Activated CD4-positive, alpha-beta T cell treated with anti-CD3 and anti-CD28 coated beads, Interleukin-2, amount 10 ng/mL, durations not matched to agents 7 days and 5 days (primary cell): ENCODE measurements at places on chromosomes 13 and 19. TPM values are rescaled to one million over a fixed set of nuclear protein-coding genes. Genes with fewer than 3 reads are reported as not detected.

The RUBCNL gene
- total RNA-seq = not detected

The C19orf18 gene
- total RNA-seq = 0.82 TPM

The CYP2B6 gene
- total RNA-seq = not detected

The CEACAM19 gene
- not detected for total RNA-seq

The APOC4 gene
- total RNA-seq = not detected

The SIGLECL1 gene
- total RNA-seq = not detected

The OR7A5 gene
- not detected for total RNA-seq

The DMAC2 gene
- total RNA-seq = 54.1 TPM

The SIGLEC14 gene
- total RNA-seq = not detected

The LRRC63 gene
- 1.0 TPM for total RNA-seq

The ZNF837 gene
- total RNA-seq = 2.3 TPM

DNA sequence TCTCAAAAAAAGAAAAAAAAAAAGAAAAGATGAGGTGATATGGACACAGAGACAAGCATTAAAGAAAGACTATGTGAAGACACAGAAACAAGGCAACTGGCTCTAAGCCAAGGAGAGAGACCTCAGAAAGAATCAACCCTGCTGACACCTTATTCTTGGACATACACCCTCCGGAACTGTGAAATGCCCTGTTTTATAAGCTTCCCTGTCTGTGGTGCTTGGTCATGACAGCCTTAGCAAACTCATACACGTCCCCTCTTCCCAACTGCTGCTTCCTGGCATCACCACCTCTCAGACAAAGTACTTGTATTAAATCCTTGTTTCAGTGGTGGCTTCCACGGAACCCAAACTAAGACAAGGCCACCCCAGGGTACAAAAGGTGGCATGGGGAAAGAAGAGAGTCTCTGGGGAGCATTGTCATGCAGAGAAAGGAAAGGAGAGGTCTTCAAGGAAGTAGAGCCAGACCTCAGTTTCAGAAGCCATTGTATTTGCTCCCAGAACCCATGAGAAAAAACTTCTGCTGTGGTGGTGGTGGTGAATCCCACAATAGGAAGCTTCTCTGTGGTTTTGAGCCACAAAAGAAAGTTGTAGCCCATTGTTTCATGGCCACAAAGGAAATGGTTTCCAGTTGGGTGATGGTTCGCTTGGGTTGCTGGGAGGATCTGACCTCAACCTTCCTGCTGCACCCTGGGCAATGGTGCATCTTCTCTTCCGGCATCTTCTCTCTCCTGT is 16.3 kb upstream of the TSPAN16 start:
- DNase-seq = peak; percentile 84
- no peaks in the 10 kb centered on the region for H3K36me3 ChIP-seq
- H3K4me1 ChIP-seq = peaks cover 14% of the 10 kb centered on the region
- H3K27ac ChIP-seq = peak overlapping the region; percentile 43

DNA sequence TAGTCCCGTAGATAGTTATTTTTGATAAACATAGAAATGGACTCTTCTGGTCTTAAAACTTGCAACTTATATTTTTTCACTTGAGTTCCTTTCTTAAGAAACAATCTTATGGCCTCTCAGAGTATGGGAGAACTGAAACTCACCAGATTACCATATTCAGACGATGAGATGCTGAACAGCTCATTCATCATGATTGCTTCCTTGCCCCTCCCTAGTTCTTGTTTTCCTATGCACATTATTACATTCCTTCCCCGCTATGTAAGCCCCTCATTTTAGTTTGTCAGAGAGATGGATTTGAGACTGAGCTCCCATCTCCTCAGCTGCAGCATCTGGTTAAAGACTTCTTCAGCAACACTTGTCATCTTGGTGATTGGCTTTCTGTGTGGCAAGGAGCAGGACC is 158.5 kb downstream of the SLITRK6 start:
- no peaks in the 10 kb centered on the region for H3K4me1 ChIP-seq
- no peak overlapping the region for H3K27ac ChIP-seq
- no peak for DNase-seq

DNA sequence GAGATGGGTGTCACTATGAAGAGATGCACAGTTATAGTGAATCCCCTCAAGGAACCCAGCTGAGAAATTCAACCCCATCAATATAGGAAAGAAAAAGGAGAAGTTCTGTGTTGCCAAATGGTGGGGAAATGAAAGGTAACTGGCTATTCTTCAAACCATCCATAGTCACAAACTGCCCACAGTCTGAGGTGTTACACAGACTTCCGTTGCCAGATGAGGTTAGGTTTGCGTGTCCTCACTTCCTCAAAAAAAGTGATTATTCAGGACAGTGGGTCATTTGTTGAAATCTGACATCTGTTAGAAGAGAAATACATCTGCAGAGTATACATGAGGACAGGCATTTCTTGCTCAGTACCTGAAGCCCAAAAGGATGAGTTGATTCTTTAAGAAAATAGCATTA is 9.0 kb downstream of the SIGLEC5 start:
- DNase-seq = no peak
- no peak overlapping the region for H3K4me3 ChIP-seq
- peaks cover 5% of the 10 kb centered on the region for H3K4me1 ChIP-seq
- no peaks in the 10 kb centered on the region for H3K36me3 ChIP-seq

- peaks cover 6% of the 10 kb centered on the region for H3K27me3 ChIP-seq
- H3K4me1 ChIP-seq = no peaks in the 10 kb centered on the region
- no peak overlapping the region for H3K27ac ChIP-seq
Measured at GRCh38 chr13:43838909-43839308, 40.6 kb downstream of the CCDC122 start.

DNA sequence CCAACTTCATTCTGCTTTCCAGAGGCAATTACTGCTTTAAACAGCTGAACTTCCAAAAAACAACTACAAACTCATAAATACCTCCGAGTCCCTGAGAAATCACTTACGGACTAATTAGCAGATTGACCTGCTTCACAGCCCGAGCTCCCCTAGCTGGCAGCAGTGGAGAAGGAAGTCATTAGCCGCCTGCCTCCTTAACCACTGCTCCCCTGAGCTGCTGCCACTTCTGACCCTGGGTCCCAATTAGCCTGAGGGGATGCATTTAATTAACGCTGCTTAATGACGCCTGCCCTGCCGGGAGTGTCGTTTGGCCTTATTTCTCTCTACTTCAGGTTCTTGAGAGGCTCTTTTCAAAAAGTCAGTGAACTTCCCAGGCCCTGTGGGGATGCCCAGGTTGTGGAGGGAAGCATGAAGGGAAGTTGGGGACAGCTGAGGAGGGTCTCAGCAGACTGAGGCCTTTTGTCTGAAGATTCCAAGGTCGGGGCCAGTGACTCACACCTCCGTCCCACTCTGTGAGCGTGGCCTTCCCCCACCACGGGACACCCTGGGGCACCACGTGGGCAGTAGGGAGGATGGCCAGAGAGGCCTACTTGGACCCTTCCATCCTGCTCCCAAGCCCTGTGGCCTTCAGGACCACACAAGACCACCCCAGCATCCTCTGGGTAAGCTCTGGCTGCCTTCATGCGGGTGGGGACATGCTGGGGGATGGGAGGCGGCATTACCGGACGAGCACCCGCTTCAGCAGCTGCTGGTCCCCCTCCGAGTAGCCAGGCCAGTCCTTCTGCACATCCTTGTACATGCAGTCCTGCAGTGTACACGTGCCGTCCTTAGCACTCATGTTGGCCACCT is 19.8 kb upstream of the ISYNA1 start:
- no peak for DNase-seq
- H3K36me3 ChIP-seq = peaks cover 10% of the 10 kb centered on the region
- no peaks in the 10 kb centered on the region for H3K27me3 ChIP-seq
- H3K4me3 ChIP-seq = no peak overlapping the region
- peaks cover 4% of the 10 kb centered on the region for H3K4me1 ChIP-seq

- no peak overlapping the region for H3K27ac ChIP-seq
- DNase-seq = no peak
- H3K27me3 ChIP-seq = no peaks in the 10 kb centered on the region
- H3K4me1 ChIP-seq = no peaks in the 10 kb centered on the region
Measured at GRCh38 chr13:62747629-62748028, 1332.0 kb upstream of the PCDH20 start.

- DNase-seq = no peak
- H3K36me3 ChIP-seq = no peaks in the 10 kb centered on the region
- H3K27ac ChIP-seq = no peak overlapping the region
Measured at GRCh38 chr19:33487901-33488800, 33.4 kb downstream of the PEPD start.

DNA sequence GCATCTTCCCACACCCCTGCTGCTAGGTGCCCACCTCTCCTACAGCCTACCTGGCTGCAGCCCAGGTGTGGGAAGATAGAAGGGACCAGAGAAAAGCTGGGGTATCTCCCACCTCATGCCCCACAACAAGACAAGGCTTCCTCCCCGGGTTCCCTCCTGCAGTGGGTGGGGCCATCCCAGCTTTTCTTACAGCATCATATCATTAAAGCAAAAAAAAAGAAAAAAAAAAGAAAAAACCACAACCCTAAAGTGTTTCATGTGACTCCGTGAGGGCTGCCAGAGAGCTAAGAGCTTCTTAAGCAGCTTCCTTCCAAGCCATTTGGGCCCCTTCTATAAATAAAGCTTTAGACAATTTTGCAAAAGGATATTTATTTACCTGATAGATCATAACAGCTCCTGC is 455.4 kb upstream of the TSHZ3 start:
- H3K4me3 ChIP-seq = no peak overlapping the region
- no peak for DNase-seq
- H3K27ac ChIP-seq = no peak overlapping the region
- H3K36me3 ChIP-seq = no peaks in the 10 kb centered on the region

GRCh38 chr19:13130886-13131490 is 12.9 kb downstream of the NACC1 start:
- H3K4me3 ChIP-seq = no peak overlapping the region
- no peak for DNase-seq
- no peaks in the 10 kb centered on the region for H3K27me3 ChIP-seq

DNA sequence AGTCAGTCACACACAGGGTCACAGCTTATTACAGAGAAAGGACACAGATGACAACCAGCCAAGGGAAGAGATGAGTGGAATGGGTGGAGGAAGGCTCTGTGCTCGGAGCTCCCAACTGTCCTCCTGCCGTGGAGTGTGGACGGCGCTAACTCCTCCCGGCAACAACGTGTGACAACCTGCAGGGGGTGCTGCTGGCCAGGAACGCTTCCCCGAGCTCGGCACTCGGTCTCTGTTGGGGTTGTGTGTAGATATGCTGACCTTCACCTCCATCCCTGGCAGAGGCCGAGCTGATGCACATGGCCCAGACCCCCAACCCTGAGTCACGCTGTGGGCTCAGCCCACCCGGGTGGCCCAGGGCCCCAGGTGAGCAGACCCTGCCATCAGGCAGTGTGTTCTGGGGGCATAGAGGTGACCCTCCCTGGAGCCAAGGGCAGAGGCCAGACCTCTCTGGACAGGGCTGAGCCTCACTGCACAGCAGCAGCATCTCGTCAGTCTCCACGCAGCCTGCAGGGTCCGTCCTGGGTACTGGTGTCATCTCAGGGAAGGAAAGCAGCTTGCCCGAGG is 14.1 kb downstream of the ZNF444 start:
- H3K36me3 ChIP-seq = peaks cover 28% of the 10 kb centered on the region
- no peak overlapping the region for H3K4me3 ChIP-seq
- H3K27me3 ChIP-seq = no peaks in the 10 kb centered on the region
- peaks cover 12% of the 10 kb centered on the region for H3K4me1 ChIP-seq
- peak overlapping the region; percentile 46 for H3K27ac ChIP-seq

DNA sequence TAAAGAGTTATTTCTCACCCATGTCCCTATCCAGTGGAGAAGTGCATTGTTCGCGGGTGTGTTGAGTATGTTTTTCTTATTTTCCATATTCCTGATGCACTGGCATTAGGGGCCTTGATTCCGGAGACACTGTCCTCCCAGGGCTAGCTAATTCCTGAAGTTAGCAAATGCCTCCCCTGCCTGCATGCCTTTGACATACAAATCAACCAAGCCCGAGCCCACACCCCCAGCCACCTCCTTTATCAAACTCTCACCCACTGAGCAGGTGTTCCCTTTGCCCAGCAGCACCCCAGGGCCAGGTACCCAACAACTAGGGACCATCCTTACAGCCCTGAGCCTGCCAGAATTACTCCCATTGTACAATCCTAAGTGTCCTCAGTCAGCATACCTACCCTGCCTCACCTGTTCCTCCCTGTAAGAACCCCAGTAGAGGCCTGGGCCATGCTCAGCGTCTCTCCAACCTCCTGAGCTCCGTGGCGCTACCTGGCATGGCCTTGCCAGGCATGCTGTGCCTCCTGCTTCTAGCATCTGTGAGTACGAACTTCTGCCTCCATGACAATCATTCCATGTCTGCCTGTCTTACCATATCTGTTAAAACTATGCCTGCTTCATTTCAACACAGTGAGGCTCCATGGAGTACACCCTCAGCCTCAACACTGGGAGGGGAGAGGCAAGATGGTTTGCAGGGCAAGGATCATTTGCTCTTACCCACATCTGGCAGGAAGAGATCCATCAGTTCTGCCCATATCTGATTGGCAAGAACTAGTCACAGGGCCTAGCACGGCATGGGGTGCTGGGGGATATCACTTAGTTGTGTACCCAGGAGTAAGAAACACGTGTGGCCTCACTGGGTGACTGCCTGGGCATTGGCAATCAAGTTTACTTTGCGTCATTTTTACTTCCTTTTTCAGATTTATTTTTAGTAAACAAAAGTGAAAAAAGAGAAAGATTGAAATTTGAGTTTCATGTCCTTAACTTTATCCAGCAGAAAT is 203.9 kb downstream of the SHISA2 start:
- H3K27me3 ChIP-seq = no peaks in the 10 kb centered on the region
- H3K36me3 ChIP-seq = no peaks in the 10 kb centered on the region
- H3K4me1 ChIP-seq = peaks cover 41% of the 10 kb centered on the region

DNA sequence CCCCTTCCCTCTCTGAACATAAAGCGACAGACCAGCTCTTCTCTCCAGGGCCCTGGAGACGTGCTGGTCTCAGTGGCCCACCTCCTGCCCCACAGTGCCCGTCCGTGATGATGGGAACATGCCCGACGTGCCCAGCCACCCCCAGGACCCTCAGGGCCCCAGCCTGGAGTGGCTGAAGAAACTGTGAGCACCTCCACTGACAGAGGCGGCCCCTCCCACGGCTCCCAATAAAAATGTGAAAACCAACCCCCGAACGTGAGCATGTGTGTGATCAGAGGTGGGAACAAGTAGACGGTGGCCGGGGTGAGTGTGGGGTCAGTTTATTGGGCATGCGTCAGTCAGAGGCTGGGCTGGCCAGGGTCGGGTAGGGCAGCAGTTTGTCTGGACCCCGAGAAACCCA is 4.1 kb downstream of the NDUFA3 start:
- H3K36me3 ChIP-seq = peaks cover 32% of the 10 kb centered on the region
- H3K27ac ChIP-seq = peak overlapping the region; percentile 57
- DNase-seq = no peak
- peaks cover 28% of the 10 kb centered on the region for H3K4me1 ChIP-seq

- peaks cover 10% of the 10 kb centered on the region for H3K4me1 ChIP-seq
- no peak for DNase-seq
- H3K36me3 ChIP-seq = no peaks in the 10 kb centered on the region
- H3K27ac ChIP-seq = no peak overlapping the region
Measured at GRCh38 chr13:44015811-44016210, 136.1 kb downstream of the LACC1 start.
